A549 (cell line): ENCODE measurements at places on chromosomes 1 and 21.

DNA sequence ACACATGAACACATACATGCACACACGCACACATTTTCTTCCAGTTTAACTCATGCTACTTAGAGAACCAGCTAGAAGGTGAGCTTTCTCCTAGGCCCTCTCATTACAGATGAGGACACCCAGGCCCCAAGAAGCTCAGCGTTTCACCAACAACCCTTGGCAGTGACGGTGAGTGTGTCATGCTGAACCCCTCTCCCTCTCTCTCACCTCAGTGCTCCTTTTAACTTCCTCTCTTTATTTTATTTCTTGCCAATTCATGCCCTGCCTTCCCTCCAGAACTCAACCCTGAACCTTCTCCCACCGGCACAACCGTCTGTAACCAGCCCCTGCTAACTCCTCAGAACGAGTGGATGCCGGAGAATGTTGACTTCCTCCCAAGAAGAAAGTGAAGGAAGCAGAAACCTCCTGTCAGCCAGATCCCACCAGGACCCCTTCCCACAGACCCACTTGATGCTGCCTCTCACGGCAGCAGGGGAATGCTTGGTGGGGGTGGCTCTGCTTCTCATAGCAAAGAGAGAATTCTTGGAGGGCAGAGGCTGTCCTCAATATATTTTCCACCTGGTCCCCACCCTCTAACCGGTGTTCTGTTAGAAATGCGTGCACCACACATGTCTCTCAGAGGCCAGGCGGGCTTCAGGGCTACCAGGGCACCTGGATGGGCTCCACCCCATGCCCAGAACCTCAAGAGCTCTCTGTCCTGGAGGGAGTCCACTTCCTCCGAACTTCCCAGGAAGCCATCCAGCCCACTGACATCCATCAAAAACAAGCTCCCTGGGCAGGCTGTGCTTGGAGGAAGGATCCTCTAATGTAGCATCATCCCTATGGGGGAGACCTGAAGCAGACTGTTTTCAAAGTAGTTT, 134.0 kb downstream of the TOMM20 start:
- no peak for DNase-seq

DNA sequence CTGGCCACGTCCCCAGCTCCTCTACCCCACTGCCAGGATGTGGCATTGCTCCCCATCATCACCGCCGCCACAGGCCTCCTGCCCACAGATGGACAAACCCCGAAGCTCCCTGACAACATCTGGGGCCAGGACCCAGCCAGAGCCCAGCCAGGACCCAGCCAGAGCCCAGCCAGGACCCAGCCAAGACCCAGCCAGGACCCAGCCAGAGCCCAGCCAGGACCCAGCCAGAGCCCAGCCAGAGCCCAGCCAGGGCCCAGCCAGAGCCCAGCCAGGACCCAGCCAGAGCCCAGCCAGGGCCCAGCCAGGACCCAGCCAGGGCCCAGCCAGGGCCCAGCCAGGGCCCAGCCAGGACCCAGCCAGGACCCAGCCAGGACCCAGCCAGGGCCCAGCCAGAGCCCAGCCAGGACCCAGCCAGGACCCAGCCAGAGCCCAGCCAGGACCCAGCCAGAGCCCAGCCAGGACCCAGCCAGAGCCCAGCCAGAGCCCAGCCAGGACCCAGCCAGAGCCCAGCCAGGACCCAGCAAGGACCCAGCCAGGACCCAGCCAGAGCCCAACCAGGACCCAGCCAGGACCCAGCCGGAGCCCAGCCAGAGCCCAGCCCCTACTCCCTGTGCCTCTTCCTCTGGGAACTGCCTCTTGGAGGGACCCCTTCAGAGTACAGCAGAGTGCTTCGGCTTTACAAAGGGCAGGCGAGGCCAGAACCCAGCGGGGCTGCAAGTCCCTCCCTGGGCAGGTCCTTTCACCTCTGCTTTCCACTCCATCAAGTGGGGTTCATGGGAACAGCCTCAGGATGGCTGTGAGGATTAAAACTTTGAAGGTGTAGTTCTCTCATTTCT, 43.7 kb downstream of the DISP3 start:
- DNase-seq, result no peak

DNA sequence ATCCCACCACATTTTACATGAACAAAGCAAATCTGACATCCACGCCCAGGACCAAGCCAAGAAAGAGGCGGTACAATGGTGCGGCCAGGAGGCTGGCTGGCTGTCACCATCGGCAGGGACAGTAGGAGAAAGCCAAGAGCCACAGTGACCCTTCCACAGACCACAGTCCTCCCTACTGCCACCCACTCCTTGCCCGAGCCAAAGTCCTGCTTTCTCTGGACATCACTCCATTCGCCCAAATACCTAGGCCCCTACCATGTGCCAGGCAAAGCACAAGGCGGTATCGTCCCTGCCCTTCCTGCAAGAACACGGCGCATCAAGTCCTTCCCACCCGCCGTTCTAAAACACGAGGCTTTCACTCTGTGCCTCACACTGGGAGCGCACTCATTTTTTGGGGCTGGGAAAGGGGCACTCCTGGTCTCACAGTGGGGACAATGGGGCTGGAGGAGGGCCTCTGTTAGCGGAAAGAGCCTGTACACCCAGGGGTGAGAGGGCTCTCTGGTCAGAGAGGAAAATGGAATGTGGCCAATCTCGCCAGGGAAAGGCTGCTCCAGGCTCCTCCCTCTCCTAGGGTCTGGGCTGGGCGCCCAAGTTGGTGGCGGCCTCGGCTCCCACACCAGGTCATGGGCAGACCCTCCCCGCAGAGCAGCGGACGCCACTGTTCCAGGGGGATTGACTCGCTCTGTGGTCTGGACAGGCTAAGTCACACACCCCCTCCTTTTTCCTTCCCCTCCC, 26.5 kb downstream of the SSBP3 start:
- DNase-seq, result no peak

DNA sequence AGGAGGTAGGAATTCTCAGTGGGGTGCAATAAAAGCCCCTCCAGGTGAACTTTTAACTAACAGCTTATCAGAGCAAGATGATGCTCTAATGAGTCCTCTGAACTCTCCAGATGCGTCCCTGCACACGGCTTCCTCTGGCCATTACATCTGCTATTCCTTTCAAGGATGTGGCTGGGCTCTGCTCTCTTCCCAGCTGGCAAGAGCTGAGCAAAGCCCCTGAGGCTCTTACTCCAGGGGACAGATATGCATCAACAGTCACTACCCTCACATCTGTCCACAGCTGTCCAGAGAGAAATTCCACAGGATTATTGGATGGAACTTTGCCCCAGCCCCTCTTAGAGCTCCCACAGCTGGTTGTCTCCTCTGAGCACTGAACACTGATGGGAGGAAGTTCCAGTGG, 267.8 kb downstream of the C1orf94 start:
- DNase-seq, result no peak

DNA sequence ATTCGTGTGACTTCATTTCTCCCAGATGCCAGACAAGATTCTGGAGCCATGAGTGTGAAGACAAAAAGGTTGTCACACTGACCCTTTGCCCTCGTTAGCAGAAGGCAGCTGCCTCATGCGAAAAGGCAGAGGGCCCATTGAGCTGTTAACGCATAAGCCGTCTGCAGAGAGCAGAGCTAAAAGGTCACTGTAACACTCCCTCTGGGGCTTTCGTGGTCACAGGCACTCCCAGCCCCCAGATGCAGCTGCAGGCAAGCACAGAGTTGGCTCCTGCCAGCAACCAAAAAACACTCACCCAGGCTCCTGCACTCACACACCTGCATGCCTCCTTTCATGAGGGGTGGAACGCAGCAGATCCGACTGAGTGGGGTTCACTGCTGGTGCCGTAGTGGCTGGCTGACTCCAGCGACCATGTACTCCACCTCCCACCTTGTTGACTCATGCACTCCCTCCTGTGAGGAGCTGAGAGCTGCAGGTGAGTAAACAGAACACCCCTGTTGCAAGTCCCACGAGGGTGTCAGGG, 287.5 kb downstream of the SMYD3 start:
- DNase-seq, result no peak

- DNase-seq, result peak; percentile 73
Observed at GRCh38 chr1:109248797-109249629, at the start of gene CELSR2. CELSR2 (plus strand) TSS chr1:109249539; CDS start chr1:109250080, 541 bp downstream.

DNA sequence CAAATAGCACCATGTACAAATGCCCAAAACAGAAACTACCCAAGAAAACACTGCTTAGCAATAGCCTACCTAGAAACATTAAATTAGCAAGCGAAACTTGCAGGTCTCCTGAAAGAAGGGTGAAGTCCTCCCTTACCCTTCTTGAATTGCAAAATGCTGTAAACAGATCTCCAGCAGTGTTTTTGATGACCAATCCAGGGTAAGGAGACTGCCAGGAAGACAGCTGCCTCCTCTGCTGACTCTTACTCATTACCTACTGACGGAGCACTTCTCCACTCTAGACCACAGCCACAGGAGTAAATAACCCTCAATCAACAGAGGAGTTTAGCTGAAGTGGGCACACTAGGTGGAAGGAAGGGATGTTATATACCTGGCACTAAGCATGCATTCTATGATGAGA, 32.2 kb upstream of the GADD45A start:
- DNase-seq, result peak; percentile 29

DNA sequence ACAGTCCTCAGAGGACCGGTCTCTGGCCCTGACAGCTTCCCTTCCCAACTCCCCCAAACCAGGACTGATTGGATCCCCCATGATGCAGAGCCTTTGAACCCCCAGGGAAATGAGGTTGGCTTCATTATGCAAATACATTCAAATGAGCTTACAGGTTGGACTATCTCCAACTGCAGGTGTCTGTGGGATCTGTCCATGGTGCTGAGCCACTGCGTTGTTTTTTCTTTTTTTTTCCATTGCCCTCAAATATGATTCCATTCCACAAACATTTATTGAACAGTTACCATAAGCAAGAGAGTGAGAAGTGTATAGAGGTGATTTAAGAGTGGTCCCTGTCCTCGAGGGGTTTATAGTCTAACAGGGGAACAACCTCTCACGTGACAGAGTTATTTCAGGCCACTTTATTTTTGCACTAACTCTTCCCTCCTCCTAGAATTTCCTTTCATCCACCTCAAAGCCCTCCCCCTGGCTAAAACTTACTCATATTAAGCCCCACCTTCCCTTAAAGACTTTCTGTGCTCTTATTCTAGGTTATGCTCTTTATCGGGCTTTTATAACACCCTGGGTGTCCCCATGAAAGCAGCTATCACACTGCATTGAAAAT, 21.9 kb downstream of the DLGAP3 start:
- DNase-seq, result no peak
